ENCODE measurements at places on chromosomes 4 and X.

DNA sequence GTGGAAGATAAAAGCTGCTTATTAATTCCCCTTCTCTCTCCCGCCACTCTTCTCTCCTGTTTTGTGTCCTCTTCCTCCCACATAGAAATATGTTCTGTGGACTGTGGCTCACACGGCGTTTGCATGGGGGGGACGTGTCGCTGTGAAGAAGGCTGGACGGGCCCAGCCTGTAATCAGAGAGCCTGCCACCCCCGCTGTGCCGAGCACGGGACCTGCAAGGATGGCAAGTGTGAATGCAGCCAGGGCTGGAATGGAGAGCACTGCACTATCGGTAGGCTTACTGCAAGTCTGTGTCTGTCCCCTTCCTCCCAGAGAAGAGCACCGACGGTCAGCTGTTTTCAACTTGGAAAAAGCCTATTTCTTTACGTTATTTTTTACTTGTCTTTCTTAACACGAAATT lies 229.1 kb downstream of the DCTD start:
- DNase-seq = no peak

GRCh38 chr4:141635736-141636081 lies 674 bp upstream of the IL15 start:
- no peak for DNase-seq

DNA sequence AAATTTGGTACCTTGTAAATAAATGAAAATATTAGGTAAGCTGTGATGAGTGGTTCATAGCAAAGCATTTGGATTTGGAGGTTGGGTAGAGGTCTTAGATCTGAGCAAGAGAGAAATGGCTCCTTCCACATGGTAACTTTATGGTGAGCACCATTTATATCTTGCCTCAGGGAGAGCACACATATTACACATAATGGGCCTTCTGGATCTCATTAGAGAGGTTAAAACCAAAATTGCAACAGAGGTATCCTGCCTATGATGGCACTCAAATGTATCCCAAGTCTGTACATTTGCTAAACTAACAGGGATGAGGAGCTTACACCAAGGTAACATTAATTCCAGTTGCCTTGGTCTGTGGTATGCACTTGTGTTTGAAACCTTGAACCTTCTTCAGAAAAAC lies 87.1 kb upstream of the PUDP start:
- no peak for DNase-seq

DNA sequence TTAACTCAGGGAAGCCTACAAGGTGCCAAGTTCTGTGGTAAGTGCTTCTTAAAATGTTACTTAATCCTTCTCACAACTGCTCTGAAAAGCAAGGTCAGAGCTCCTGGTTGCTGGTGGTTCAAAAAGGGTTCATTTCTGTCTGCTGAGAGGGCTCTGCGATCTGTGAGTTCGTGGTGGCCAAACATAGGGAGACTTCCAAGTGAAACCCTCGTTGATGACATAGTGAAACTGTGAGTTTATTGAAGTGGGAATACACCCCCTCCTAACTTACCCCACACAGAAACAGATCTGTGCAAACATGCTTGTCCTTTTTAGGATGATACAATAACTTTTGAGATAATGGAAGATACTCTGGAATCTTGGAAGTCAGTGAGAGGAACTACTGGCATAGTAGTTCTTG lies 164.8 kb upstream of the PGRMC2 start:
- no peak for DNase-seq

- no peak for DNase-seq
These were observed 328.7 kb upstream of the ZFP42 start for GRCh38 chr4:187666697-187667494.

DNA sequence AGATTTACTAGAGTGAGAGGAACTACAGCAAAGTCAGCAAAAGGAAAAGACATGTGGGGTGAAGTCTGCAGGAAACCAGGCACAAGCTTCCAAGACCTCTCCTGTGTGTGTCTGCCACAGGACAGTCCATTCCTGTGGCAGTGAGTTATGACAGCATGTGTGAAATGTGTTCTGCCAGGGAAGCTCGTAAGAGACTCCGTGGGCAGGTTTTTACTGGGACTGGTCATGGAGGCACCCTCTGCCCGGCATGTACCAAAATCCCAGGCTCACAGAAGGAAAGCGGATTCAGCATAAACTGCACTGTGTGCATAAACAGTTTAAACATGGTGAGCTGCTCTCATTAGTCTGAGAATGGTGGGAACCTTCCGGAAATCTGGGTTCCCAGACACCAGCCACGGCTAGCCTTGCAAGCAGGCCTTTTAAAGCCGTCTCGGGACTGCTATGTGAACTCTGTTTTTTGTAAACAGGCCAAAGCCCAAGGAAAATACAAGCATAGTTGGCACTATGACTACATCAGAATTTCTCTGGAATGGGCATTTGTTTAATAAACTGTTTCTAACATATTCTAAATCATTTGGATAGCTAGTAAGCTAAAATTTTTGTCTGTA lies 288.5 kb downstream of the TENM3 start:
- no peak for DNase-seq

GRCh38 chr4:117284736-117285135 lies 199.4 kb upstream of the TRAM1L1 start:
- no peak for DNase-seq

DNA sequence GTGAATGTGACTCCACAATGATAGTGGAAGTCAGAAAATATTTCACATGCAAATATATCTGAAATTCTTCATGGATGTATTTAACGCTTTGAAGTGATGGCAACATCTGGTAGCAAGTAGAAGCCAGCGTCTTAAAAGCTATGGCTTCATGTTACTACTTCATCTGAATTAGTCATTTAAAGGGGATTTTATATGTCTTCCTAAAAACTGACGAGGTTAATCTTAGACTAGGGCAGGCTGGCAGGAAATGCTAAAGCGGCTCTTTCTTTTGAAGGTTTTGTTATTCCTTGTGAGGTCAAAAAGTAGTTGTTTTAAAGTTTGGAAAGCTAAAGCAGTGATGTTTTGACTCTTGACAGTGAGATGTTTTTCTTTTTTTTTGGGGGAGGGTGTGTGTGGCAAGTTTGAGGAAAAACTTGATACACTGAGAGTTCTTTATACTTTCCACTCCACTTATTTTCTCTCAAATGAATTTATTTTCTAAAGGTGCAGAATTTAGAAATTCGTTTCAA lies 22.6 kb downstream of the PLS3 start:
- DNase-seq = no peak

DNA sequence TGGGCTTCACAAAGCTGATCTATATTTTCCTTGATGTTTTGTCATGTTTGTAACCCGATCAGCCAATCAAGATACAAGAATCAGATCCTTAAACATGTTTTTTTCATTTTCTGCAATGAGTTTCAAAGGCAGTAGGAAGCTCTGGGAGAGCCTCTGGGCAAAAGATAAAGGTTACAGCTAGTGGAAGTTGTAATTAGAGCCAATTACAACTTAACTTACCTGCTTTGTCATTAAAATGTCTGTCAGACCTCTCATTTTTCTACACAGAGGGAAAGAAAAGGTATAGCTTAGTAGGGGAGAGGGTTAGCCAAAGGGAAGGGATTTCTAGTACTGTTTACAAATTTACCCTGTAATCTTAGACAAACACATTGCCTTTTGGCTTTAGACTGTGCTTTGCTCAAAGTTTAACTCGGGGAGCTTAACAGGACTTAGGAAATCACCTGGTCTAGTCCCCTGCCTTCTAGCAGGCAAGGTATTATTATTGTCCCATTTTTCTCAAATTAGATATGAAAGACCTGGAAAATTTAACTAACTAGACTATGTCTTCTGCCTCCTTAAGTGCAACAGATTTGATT lies 55.8 kb downstream of the FGF16 start:
- DNase-seq = no peak

DNA sequence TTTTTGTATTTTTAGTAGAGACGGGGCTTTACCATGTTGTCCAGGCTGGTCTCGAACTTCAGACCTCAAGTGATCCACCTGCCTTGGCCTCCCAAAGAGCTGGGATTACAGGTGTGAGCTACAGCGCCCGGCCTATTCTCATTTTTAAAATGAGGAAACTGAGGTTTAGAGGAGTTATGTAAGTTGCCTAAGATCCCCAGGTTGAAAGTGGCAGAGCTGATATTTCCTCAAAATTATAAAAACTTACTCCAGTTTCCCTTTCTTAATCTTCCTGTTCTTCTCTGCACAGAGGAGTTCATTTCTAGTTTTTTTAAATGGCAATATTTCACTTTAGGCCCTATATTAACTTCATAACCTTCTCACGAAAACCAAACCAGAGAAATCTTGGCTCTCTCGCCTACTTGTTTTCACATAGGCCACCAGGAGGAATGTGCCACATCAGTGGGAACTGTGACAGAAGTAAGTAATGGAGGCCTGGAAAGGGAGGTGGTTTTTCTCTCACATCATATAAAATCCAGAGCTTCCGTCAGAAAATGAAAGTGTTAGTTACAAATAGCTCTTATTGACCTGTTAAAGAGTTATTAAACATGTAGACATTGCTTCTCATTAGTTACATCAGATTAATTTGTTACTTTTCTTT lies 16.1 kb upstream of the RS1 start:
- DNase-seq = no peak

Data from AG04450 (cell line).